Activated T-cell treated with anti-CD3 and anti-CD28 coated beads for 1 hour (primary cell): ENCODE measurements at places on chromosomes 4 and X.

- no peak for DNase-seq
Measured at GRCh38 chr4:47209833-47210232, 178.5 kb downstream of the GABRB1 start.

- no peak for DNase-seq
Measured at GRCh38 chr4:144223149-144223548, 82.6 kb upstream of the GYPA start.

DNA sequence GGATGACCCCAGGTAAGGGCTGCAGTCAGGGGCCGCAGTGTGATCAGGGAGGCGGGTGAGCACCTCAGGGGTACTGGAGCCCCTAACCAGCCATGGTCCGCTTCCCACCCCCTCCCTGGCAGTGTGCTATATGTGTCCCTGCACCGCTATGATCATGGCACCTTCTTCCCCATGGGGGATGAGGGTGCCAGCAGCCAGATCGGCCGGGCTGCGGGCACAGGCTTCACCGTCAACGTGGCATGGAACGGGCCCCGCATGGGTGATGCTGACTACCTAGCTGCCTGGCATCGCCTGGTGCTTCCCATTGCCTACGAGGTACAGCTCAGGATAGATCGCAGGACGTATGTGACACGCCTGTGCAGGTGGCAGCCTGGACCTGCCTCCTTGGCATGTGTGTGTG lies 8.2 kb upstream of the ERAS start:
- no peak for DNase-seq

DNA sequence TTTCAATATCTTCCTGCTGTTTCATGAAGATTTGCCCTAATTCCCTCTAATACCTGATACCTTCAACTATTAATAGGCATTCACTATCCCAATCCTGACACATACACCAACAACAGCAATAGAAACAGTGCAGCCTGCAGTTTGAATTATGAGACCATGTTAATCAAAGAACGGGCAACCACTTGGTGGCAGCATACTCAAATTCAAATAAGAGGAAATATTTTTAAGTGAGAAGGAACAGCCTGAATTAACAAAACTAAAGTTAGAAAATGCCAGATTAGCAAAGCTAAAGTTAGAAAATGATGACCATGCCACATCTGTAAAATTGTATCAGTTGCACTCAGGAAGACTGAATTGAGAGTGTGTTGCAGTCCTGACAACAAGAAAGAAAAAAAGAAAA lies 204.9 kb downstream of the SMARCA1 start:
- DNase-seq, result no peak

DNA sequence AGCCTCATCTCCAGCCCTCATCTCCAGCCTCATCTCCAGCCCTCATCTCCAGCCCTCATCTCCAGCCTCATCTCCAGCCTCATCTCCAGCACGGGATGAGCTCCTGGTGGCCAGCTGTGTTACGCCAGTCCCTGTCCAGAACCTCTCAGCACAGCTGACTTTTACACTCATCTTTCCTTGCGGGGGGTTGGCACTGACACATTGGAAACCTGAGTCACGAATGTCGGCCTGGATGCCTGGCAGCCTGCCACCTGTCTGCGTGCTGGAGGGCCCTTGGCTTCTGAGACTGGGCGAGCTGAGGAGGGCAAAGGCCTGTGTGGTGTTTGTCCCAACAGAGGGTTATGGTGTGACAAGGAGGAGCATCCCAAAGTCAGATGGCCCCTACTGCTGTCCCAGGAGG lies 66.1 kb upstream of the HGFAC start:
- no peak for DNase-seq

- DNase-seq, result no peak
Measured at GRCh38 chr4:92387459-92388069, 83.8 kb downstream of the GRID2 start.

GRCh38 chr4:163611784-163612445 lies 117.4 kb downstream of the TMA16 start:
- no peak for DNase-seq

GRCh38 chr4:21327976-21328700 lies 620.4 kb downstream of the KCNIP4 start:
- no peak for DNase-seq

DNA sequence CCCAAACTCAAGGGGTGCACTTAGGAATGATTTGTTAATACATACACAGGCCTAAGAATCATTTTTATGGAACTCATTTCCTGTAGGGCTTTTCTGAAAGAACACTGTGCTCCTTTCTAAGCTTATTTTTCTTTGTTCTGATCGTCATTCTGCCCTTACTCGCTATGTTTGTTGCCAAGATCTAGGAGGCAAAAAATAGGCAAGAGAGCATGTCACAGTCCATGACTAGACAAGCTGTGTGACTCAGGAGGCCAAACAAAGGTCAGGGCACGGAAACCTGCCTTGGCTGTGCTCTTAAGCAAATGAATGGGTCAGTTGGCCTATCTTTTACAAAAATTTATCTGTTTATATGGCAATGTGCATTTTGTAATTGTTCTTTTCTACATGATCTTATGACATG lies 42.5 kb upstream of the C1GALT1C1 start:
- no peak for DNase-seq

- DNase-seq, result no peak
Measured at GRCh38 chrX:119696251-119696890, 3.4 kb upstream of the SEPTIN6 start.

- no peak for DNase-seq
Measured at GRCh38 chr4:22334155-22334554, 181.7 kb downstream of the ADGRA3 start.

DNA sequence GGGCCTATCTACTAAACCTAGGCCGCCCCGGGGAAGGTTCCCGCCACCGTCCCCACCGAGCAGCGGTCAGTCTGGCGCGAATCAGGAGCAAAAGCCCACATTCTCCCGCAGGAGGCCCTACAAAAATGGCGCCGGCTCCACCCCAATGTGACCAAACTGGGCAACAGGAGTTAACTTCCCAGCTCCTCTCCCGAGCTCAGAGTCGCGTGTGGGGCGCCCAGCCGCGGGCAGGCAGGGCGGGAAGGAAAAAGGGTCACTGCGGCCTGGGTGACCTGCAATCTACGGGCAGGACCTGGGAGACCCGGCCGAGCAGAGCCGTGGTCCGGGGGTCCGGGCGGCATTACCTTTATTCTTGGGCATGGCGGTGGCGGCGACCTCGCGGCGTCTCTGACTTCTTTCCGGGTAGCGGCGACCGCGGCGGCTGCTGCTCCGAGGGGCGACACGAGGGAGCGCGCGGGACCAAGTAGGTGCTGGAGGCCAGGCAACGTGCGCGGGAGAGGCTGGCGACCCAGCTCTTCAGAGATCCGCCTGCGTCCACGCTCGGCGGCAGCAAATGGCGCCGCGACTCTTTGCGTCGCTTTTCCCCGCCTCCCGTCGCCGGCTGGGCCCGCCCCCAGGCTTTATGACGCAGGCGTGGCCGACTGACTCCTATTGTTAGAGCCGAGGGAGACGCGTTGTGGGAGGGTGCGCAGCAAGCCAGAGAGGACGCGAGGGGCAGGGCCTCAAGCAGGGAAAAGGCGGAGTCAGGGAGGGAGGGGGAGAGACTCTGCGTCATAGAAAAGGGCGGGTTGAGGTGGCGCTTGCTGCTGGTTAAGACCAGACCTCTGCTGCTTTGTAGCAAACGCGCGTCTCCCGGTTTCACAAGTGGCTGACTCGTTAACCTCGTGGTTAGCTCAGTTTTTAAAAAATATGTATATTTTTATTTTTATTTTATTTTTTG lies at the start of gene EIF1AX:
TSS of gene EIF1AX (minus strand) at position 558 of the 940 bp plus-strand sequence. CDS start at position 360, 198 bp downstream.
- DNase-seq, result peak; percentile 87

DNA sequence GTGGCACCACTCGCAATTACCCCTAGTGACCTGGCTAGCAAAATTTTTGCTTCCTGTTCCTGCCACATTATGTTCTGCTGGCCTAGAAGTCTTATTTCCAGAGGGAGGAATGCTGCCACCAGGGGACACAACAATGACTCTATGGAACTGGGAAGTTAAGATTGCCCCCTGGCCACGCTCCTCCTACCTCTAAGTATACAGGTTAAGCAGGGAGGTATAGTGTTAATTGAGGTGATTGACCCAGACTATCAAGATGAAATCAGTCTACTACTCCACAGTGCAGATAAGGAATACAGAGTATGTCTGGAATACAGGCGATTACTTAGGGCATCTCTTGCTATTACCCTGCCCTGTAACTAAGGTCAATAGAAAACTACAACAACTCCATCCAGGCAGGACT lies 48.8 kb upstream of the SMARCAD1 start:
- DNase-seq, result no peak

DNA sequence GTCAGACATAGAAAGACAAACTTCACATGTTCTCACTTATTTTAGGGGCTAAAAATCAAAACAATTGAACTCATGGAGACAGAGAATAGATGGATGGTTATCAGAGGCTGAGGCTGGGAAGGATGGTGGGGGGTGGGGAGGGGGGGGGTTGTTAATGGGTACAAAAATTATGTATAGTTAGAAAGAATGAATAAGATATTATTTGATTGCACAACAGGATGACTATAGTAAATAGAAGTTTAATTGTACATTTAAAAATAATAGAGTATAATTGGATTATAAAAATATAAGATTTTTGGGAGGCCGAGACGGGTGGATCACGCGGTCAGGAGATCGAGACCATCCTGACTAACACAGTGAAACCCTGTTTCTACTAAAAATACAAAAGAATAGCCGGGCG lies 33.3 kb downstream of the CORIN start:
- no peak for DNase-seq

- no peak for DNase-seq
Measured at GRCh38 chr4:42710329-42710728, 53.4 kb upstream of the ATP8A1 start.

GRCh38 chrX:69313617-69314290 lies 148.5 kb upstream of the PJA1 start:
- DNase-seq, result no peak

- DNase-seq, result no peak
Measured at GRCh38 chr4:10582059-10582686, 102.4 kb downstream of the CLNK start.

GRCh38 chr4:7960790-7961655 lies 21.4 kb upstream of the AFAP1 start:
- no peak for DNase-seq

- DNase-seq, result no peak
Measured at GRCh38 chr4:184756399-184756798, 22.5 kb upstream of the CENPU start.

GRCh38 chr4:112604589-112604988 lies 32.1 kb downstream of the ZGRF1 start:
- peak; percentile 4 for DNase-seq
